ENCODE measurements at places on chromosomes 5 and 9.

GRCh38 chr9:94822273-94822672, 95.8 kb downstream of the AOPEP start:
- no peak overlapping the region for H3K4me3 ChIP-seq
- H3K27me3 ChIP-seq, result no peaks in the 10 kb centered on the region
- H3K27ac ChIP-seq, result no peak overlapping the region
- DNase-seq, result no peak
- H3K36me3 ChIP-seq, result no peaks in the 10 kb centered on the region

GRCh38 chr5:17289681-17290539, 72.5 kb downstream of the BASP1 start:
- no peak for DNase-seq
- H3K4me1 ChIP-seq, result no peaks in the 10 kb centered on the region
- no peaks in the 10 kb centered on the region for H3K27me3 ChIP-seq

DNA sequence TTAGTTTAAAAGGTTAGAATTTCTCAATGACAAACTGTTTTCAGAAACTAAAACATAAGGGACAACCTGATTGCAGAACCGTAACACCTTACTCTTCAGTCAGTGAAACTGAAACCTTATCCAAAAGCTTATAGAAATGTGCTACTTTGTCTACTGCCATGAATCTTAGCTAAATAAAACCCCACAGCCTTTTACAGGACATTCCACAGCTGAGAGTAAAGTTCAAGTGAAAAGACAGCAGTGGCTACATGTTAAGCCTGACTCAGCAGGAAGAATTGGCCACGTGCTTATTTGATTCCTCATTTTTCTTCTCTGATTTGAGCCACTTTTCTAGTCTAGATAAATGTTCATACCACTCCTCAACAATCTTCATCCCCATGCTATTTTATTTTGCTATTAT, 278.7 kb upstream of the ISL1 start:
- DNase-seq, result no peak
- no peaks in the 10 kb centered on the region for H3K27me3 ChIP-seq
- no peaks in the 10 kb centered on the region for H3K4me1 ChIP-seq
- H3K36me3 ChIP-seq, result no peaks in the 10 kb centered on the region
- no peak overlapping the region for H3K4me3 ChIP-seq

GRCh38 chr5:97979740-97980139, 793.7 kb upstream of the RGMB start:
- no peak overlapping the region for H3K27ac ChIP-seq
- no peaks in the 10 kb centered on the region for H3K27me3 ChIP-seq

DNA sequence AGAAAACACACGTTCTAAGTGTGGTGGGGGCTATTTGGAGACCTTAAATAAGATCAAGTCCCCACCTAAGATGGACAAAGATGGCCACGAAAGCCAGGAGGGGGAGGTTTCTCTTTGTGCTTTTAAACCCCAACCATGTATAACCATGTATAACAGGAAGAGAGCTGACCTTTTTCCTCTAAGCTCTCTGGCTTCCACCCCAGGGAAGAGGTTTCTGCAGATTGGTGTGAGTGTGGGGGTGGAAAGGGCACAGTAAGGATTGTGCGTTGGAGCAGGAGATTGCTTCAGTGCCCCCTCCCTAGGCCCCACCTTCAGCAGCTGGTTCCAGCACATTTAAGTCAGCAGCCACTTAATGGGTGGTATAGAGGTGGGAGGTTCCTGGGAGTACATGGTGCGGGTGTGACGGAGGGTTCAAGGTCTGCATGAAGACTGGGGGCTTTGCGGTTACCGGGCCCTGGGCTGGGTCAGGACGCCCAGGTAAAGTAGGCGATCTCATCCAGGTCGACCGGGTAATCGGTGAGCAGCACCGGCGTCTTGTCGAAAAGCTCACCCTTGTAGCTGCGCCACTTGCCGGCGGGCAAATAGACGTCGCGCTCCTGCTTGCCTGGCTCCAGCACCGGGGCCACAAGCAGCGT, 6.2 kb downstream of the MYORG start:
- no peaks in the 10 kb centered on the region for H3K4me1 ChIP-seq
- no peak overlapping the region for H3K27ac ChIP-seq
- peaks cover 3% of the 10 kb centered on the region for H3K36me3 ChIP-seq
- no peak overlapping the region for H3K4me3 ChIP-seq
- DNase-seq, result no peak

GRCh38 chr9:91127653-91128052, 234.1 kb downstream of the AUH start:
- no peak overlapping the region for H3K27ac ChIP-seq
- H3K4me1 ChIP-seq, result no peaks in the 10 kb centered on the region
- H3K4me3 ChIP-seq, result no peak overlapping the region
